ENCODE measurements at places on chromosomes 11 and 22.

- no peak overlapping the region for H3K4me3 ChIP-seq
- no peaks in the 10 kb centered on the region for H3K36me3 ChIP-seq
- H3K27ac ChIP-seq, result no peak overlapping the region
- H3K27me3 ChIP-seq, result no peaks in the 10 kb centered on the region
- DNase-seq, result no peak
- H3K4me1 ChIP-seq, result peaks cover 7% of the 10 kb centered on the region
These were observed 55.9 kb downstream of the RTN4R start for GRCh38 chr22:20211997-20212753.

GRCh38 chr11:96193745-96194443 is 149.1 kb downstream of the MAML2 start:
- H3K4me3 ChIP-seq, result peak overlapping the region; percentile 31
- H3K4me1 ChIP-seq, result peaks cover 70% of the 10 kb centered on the region
- no peaks in the 10 kb centered on the region for H3K27me3 ChIP-seq
- H3K36me3 ChIP-seq, result peaks cover 33% of the 10 kb centered on the region
- H3K27ac ChIP-seq, result peak overlapping the region; percentile 38

DNA sequence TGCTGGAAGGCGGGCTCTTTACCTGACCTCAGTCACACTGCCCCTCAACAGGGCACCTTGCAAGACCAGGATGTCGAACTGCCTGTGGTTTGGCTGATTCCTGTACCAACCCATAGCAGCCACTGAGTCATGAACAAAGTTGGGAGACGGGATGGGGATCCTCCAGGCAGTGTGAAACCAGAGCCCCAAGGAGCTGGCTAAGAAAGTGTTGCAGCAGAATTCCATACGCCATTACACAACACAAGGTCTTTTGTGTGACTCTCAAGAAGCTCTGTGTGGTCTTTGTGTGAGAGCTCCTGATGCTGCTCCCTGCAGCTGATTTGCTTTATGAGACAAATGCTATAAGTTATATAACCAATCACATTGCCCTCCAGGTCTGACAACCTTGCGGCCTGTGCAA is 617.7 kb downstream of the OPCML start:
- no peaks in the 10 kb centered on the region for H3K4me1 ChIP-seq
- H3K27ac ChIP-seq, result no peak overlapping the region
- H3K36me3 ChIP-seq, result no peaks in the 10 kb centered on the region
- no peaks in the 10 kb centered on the region for H3K27me3 ChIP-seq

DNA sequence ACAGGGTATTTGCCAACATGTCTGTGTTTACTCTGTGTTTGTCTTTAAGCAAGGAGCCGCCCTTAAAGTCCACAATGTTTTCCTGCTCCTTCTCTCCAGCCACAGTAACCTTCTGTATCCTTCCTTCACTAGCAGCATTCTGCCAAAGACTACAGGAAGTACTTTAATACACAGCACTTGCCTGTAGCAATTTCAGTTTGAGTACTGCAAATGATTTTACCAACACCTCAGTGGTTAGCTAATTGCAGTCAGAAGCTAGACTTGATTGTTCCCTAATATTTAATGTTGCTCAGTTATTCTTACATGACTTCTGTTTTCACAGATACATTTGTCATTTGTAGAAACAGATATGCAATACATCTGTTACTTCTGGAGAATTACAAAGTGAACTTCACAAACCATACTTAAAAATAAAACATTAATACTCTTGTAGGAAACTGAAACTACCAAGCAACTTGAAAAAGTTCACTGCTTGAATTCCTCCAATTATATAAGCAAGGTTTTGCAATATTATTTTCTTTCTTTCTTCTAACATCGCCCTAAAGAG is 69.1 kb downstream of the FCHSD2 start:
- no peaks in the 10 kb centered on the region for H3K27me3 ChIP-seq
- H3K4me1 ChIP-seq, result peaks cover 25% of the 10 kb centered on the region
- no peak overlapping the region for H3K4me3 ChIP-seq
- H3K36me3 ChIP-seq, result peaks cover 15% of the 10 kb centered on the region
- peak overlapping the region; percentile 33 for H3K27ac ChIP-seq

GRCh38 chr22:49531368-49531791 is 296.3 kb downstream of the BRD1 start:
- no peaks in the 10 kb centered on the region for H3K27me3 ChIP-seq
- no peak overlapping the region for H3K27ac ChIP-seq
- no peaks in the 10 kb centered on the region for H3K36me3 ChIP-seq
- no peak overlapping the region for H3K4me3 ChIP-seq
- no peak for DNase-seq

- H3K4me3 ChIP-seq, result no peak overlapping the region
- DNase-seq, result no peak
- peaks cover 9% of the 10 kb centered on the region for H3K4me1 ChIP-seq
These were observed 33.4 kb upstream of the APOL5 start for GRCh38 chr22:35684270-35684700.

DNA sequence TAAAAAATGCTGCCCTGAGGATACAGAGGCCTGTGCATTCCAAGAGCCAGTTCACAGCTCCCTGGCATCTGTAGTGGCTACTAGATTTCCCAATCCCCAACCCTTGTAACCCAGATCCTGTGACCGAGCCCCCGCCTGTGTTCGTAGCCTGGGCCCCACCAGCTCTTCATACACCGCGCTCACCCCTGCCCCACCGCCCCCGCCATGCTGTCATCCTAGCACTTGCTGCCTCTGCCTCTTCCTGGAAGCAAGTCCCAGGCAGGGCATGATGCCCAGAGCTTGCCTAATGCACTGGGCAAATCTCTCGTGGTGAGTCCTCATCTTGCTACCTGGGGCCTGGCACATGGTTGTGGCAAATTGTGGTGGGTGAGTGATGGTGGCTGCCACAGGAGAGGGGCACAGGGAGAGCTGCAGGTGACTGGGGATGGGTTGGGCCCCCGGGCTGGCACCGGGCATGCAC is 7.1 kb downstream of the MGAT3 start:
- H3K36me3 ChIP-seq, result no peaks in the 10 kb centered on the region
- no peak for DNase-seq
- H3K27ac ChIP-seq, result no peak overlapping the region
- H3K27me3 ChIP-seq, result peaks cover 19% of the 10 kb centered on the region

DNA sequence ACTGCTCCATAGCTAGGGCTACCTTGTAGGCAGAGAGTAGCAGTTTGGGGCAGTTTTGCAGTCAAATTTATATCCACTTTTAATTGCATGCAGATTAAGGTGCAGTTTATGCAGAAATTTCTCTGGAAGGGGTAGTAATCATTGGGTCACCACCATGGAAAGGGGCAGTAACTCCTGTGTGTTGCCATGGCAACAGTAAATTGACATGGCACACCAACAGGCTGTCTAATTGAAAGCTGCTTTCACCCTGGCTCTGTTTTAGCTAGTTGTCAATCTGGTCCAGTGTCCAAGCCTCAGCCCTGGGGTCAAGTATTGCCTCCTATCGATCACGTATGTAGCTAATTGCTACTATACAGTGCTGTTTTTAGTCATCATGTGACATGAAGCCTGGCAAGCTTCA is 786.1 kb upstream of the CNTN5 start:
- no peak overlapping the region for H3K27ac ChIP-seq
- H3K4me1 ChIP-seq, result no peaks in the 10 kb centered on the region

- no peak for DNase-seq
- H3K4me1 ChIP-seq, result peaks cover 39% of the 10 kb centered on the region
- no peaks in the 10 kb centered on the region for H3K27me3 ChIP-seq
- no peak overlapping the region for H3K27ac ChIP-seq
These were observed 24.9 kb upstream of the GRAMD1B start for GRCh38 chr11:123405123-123405592.

DNA sequence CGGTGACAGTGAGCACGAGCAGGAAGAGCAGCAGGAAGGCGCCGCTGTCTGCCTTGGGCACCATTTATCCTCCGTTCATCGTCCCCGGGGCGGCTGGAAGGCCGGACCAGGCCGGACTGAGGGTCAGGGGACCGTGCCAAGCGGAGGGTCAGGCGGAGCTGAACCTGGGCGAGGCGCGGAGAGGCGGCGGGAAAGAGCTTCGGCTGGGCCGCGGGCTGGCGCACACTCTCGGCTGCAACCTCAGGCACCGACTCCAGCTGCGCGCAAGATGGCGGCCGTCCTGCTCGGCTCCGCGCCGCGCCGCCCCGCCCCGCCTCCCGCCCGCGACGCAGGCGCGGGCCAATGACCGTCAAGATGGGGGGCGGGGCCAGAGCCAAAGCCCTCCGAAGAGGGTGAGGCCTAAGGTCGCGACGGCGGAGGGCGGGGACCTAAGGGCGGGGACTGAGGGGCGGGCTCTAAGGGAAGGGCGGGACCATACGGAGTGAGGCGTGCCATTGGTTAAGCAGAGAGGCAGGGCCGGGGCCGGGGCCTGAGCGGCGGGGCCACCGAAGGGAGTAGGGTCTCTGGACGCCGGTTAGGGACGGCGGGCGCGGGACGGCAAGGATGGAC is at the start of gene DGCR2:
TSS of gene DGCR2 (minus strand) at position 270 of the 609 bp plus-strand sequence. CDS start at position 64, 206 bp downstream.
- H3K27me3 ChIP-seq, result peaks cover 2% of the 10 kb centered on the region

GRCh38 chr11:19935507-19935906 is 222.9 kb downstream of the NAV2 start:
- no peaks in the 10 kb centered on the region for H3K4me1 ChIP-seq
- H3K27ac ChIP-seq, result no peak overlapping the region
- no peak for DNase-seq
- no peaks in the 10 kb centered on the region for H3K36me3 ChIP-seq
- H3K27me3 ChIP-seq, result peaks cover 3% of the 10 kb centered on the region
- no peak overlapping the region for H3K4me3 ChIP-seq

DNA sequence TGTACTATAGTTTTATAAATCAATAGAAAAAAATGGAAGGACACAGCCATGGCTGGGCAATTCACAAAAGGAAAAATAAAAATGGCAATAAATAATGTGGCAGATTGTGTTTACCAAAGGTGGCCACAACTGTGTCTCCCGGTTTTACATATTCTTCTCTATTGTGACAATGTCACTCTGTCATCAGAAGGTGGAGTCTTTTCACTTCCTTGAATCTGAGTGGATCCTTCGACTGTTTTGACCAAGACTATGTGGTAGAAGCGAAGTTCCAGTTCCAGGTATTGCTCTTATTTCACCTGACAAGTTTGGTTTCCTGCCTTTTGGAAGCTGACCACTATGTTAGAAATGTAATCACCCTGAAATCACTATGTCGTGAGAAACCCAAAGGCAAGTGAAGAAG is 31.0 kb upstream of the HSD17B12 start:
- no peaks in the 10 kb centered on the region for H3K27me3 ChIP-seq
- no peaks in the 10 kb centered on the region for H3K36me3 ChIP-seq
- H3K27ac ChIP-seq, result no peak overlapping the region

GRCh38 chr11:32161293-32161692 is 70.4 kb downstream of the RCN1 start:
- H3K27me3 ChIP-seq, result peaks cover 13% of the 10 kb centered on the region
- no peaks in the 10 kb centered on the region for H3K4me1 ChIP-seq
- no peak overlapping the region for H3K27ac ChIP-seq
- no peak for DNase-seq

DNA sequence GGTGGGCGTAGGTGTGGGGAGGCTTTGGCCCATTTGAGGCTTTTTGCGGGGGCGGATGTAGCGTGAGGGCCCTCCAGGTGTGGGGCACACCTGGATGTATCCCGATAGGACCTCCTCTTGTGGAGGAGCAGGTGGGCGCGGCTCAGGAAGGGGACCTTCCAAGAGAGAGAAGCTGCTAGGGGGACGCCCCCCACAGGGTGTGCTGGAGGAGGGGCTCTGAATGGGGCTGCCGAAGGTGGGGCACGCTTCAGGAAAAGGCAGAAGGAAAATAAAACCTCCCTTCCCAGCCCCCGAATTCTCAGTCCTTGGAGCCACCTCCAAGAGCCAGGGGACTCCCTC is 621 bp downstream of the SGSM1 start:
- no peak overlapping the region for H3K4me3 ChIP-seq
- H3K27me3 ChIP-seq, result peaks cover 24% of the 10 kb centered on the region
- H3K27ac ChIP-seq, result no peak overlapping the region
- no peaks in the 10 kb centered on the region for H3K36me3 ChIP-seq
- no peak for DNase-seq

Data from activated T-helper 2 cell treated with anti-CD3 and anti-CD28 coated beads, Interferon-gamma antibody, Interleukin-2, Interleukin-4, amounts not matched to agents 10 μg/mL and 5 μg/mL and 100 μg/mL, durations not matched to agents 14 hours and 24 hours and 36 hours (primary cell).